Adrenal gland (tissue), 19 donors: ENCODE measurements at places on chromosomes 7 and 10.

GRCh38 chr10:65793738-65794425 is 1132.0 kb upstream of the LRRTM3 start:
- DNase-seq: no peak

DNA sequence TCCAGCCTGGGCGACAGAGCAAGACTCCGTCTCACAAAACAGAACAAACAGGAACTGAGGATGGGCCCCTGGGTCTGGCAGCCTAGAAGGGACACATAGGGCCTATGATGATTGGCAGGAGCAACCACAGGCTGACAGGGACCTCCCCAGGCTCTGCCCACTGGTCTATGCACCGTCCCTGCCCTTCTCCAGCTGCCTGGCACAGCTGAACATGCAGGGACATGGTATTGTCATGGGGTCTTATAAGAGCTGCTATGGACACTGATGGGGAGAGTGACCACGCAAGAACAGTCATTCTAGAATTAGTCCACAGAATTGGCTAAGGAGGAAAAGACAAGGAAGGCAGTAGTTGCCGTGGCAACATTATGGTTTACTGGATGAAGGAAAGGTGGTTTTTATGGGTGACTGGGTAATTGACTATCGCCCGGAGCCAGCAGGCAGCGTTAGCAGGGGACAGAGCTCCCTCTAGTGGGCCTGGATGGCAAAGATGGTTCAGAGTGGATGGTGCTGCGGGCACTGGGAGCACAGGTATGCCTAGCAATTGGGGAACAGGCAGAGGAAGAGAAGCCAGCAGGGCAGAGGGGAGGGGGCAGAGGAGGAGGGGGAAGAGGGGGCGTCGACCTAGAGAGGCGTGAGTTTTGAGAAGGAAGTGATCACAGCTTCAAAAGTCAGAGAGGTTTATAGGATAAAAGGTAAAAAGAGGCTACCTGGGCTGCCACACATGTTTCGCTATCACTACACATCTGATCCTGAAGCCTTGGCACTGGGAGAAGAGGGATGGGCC is 7.8 kb upstream of the TRIM56 start:
- peak; percentile 78 for DNase-seq

- no peak for DNase-seq
These were observed 266.0 kb upstream of the PITRM1 start for GRCh38 chr10:3438606-3439005.

DNA sequence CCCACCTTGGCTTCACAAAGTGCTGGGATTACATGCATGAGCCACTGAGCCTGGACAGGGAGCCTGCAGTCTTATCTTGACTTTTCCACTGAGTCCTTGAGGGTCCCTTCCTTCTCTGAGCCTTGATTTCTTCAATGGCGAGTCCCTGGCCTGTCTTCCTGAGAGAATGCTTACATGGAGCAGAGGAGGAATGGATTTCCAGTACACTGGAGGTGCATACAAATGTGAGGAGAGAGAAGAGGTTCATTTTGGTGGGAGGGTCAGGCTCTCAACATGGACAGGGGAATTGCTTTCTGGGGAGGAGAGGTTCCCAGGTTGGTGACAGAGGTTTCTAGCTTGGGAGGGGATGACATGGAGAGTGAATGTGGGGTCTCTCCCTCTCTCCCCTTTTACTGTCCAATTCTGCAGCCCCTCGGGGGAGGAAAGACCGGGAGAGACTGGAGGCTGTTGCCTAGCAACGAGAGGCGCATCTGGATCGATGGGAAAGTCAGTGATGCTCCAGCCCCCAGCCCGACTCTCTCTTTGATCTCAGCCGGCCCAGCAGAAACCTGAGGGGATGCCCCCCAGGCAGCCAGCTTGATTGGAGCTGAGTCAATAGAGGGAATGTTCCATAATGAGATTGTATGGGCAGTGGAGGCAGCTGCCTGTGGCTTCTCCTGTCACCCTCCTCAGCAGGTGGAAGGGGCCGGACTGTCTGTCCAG is 14.8 kb downstream of the SRRM3 start:
- no peak for DNase-seq

- peak; percentile 32 for DNase-seq
These were observed 272.9 kb downstream of the TRIL start for GRCh38 chr7:28685242-28685643.

GRCh38 chr7:47407136-47407535 is 174.8 kb downstream of the TNS3 start:
- no peak for DNase-seq
